ENCODE measurements at places on chromosomes 4 and X.

DNA sequence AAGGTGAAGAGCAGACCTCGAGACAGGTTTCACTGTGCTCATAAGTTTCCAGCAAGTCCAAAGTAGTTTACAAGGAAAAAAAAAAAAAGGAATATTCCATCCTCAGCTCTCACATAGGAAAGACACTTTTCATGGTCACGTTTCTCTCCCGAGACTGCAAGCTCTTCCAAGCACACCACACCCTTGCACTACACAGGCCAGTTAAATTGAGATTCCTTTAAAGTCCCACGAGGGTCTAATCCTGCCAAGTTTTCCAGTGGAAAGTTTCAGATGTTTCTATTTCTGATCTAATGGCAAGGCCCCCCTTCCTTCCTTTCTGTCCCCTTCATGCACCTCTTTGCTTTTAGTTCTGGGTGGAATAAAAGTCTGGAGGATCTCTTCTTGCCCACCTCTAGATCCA, 67.9 kb upstream of the PCDH19 start:
- no peaks in the 10 kb centered on the region for H3K36me3 ChIP-seq
- H3K4me3 ChIP-seq = no peak overlapping the region
- no peak for DNase-seq
- no peak overlapping the region for H3K27ac ChIP-seq

GRCh38 chrX:141142946-141143345, 34.0 kb downstream of the LDOC1 start:
- no peak overlapping the region for H3K27ac ChIP-seq
- H3K4me3 ChIP-seq = no peak overlapping the region
- H3K36me3 ChIP-seq = no peaks in the 10 kb centered on the region
- H3K4me1 ChIP-seq = no peaks in the 10 kb centered on the region
- DNase-seq = no peak
- H3K27me3 ChIP-seq = no peaks in the 10 kb centered on the region

GRCh38 chrX:131621650-131622049, 77.8 kb downstream of the OR13H1 start:
- H3K4me1 ChIP-seq = no peaks in the 10 kb centered on the region
- peaks cover 10% of the 10 kb centered on the region for H3K27me3 ChIP-seq
- no peak overlapping the region for H3K4me3 ChIP-seq
- no peak overlapping the region for H3K27ac ChIP-seq
- DNase-seq = no peak

DNA sequence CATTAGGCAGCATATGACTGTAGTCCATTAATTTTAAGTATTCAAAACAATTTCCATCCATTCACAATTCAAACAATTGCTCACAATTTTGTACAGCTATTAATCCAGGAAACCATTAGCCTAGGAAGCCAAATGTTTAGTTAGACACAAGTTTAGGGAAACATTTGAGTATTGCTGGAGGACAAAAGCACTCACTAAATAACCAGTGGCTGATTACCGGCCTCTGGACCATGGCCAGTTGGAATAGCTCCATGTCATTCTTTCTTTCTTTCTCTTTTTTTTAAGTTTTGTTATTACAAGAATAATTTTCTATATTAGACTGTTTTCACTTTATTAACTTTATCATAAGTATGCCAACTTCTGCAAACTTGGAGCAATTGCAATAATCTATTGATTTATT, 31.3 kb downstream of the TRIML2 start:
- no peak overlapping the region for H3K4me3 ChIP-seq
- DNase-seq = no peak
- no peaks in the 10 kb centered on the region for H3K36me3 ChIP-seq
- no peak overlapping the region for H3K27ac ChIP-seq

DNA sequence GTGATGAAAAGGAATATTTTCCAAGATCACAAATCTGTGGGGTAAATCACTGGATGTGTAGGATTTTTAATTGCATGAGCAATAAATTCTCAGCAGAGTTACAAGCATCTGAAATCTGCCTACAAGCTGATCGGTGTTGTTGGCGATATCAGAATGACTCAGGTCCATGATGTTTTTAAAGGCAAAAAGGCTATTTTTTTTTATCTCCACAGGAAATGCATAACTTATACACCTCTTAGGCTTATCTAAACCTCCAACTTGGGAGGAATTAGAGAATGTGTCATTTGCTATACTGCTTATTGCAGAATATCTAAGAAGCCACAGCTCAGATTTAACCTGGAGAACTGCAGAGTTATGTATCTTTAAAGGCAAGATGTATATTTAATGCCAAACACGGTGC, 61.6 kb downstream of the KIT start:
- no peak for DNase-seq
- H3K4me1 ChIP-seq = no peaks in the 10 kb centered on the region

DNA sequence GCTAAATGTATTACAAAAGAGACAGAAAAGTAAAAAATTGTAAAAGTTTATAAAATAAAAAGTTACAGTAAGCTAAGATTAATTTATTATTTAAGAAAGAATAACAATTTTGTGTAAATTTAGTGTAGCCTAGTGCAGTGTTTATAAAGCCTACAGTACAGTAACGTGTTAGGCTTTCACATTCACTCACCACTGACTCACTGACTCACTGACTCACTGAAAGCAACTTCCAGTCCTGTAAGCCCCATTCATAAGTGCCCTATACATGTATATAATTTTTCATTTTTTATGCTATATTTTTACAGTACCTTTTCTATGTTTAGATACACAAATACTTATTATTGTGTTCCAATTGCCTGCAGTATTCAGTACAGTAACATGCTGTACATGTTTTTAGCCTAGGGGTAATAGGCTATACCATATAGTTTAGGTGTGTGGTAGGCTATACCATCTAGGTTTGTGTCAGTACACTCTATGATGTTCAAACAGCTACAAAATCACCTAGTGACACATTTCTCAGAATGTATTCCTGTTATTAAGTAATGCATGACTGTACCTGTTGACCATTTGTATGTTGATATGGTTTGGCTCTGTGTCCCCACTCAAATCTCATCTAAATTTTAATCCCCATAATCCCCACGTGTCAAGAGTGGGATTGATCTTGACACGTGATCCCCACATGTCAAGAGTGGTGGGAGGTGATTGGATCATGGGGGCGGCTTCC, 57.9 kb downstream of the CFAP299 start:
- H3K4me1 ChIP-seq = no peaks in the 10 kb centered on the region
- H3K36me3 ChIP-seq = no peaks in the 10 kb centered on the region
- no peak overlapping the region for H3K4me3 ChIP-seq
- no peak overlapping the region for H3K27ac ChIP-seq
- no peak for DNase-seq

DNA sequence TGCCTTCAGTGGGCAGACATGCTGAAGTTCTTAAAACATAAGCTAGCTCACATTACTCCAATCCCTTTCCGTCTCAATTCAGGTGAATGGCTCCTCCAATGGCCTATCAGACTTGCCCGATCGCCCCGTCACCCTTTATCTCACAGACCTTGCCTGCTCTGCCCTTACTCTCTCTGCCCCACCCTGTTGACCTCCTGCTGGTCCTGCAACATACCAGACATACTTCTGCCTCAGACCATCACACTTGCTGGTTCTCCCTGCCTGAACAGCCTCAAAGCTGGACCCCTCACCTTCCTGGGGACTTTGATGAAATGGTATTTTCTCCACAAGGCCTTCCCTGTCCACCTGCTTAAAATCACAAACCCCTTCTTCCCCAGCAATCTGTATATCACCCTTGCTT, 340.1 kb upstream of the NR3C2 start:
- H3K4me3 ChIP-seq = no peak overlapping the region
- H3K36me3 ChIP-seq = no peaks in the 10 kb centered on the region
- no peaks in the 10 kb centered on the region for H3K4me1 ChIP-seq
- no peaks in the 10 kb centered on the region for H3K27me3 ChIP-seq

DNA sequence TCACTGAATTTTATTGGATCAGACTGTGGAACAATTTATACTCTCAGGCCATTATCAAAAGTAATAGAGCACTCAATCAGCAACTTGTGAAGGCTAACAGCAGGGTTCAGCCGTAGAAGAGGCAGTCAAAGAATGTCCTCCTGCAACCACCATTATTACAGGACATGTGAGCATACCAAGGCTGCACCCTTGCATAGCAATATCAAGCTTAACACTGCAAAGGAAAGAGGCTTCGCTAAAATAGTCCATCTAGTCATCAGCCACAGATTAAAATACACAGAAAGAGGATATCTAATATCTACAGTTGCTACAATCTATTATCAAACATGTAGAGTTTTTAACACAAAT, 42.9 kb upstream of the TMPRSS11B start:
- no peaks in the 10 kb centered on the region for H3K27me3 ChIP-seq
- H3K4me3 ChIP-seq = no peak overlapping the region
- H3K36me3 ChIP-seq = no peaks in the 10 kb centered on the region
- no peak for DNase-seq
- no peak overlapping the region for H3K27ac ChIP-seq

Data from right lobe of liver (tissue), 6 donors.